COR-L47 (cell line): ENCODE measurements at places on chromosomes 13 and 19.

DNA sequence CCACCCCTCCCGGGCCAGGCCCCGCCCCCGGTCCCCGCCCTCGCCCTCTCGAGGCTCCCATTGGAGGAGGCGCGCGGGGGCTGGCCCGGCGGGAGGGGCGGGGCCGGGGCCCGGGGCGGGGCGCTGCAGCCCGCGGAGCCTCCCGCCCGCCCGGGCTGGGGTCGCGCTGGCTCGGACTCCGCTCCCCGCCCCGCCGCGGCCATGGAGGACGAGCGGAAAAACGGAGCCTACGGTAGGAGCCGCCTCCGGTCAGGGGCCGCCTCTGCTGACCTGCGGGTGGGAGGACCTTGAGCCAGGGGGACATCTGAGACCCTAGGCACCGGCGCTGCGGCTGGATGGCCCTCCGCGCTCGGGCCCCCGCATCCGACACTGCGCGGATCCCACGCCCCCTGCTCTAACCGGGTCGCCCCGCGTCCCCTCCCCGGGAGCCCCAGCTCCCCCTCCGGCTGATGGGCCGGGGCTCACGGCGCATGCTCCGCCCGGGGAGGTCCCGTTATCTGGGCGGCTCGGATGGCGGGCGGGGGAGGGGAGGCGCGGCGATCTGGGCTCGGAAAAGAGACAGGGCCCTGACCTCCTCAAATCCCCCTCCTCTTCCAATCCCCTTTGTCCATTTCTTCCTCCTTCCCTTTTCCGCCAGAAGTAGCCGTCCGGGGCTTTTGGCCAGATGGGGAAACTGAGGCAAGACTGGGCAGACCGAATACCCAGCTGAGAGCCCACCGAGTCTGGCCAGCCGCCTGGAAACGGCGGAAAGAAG lies 15.4 kb upstream of the AP1M2 start:
- DNase-seq: peak; percentile 36

GRCh38 chr19:5844456-5845433 lies 5.2 kb upstream of the FUT6 start:
- no peak for DNase-seq

- no peak for DNase-seq
Observed at GRCh38 chr19:5137571-5138124, 168.7 kb downstream of the KDM4B start.

DNA sequence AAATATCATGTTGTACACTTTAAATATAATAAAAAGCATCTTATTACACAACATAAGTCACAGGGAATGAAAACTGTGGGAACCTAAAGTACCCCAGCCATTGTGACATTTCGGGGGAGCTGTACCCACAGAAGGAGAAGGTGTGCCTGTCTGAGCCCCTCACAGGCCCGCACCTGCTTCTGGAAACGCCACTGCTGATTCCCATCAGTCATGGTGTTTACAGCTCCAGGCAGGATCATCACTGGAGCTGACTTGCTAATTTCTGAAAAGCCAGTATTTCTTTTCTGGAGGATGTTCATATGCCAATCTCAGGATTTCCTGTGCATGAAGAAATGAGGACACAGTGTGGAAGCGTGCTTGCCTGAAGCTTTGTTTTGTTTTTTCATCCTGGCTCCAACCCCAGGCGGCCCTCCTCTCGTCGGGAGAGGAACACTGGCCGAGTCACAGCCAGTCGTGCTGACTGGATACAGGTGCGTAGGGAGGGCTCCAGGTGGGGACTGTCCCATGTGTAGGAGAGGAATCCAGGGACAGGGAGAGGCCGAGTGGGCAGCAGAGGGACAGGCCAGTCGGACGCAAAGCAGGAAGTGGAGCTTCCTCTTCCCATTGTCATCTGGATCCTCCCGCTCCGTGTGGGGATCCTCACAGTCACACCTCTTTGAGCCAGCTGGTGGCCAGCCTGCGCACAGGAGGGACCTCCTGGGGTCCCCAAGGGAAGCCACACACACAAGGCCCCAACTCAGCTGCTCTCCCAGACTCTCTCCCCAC lies 4.2 kb upstream of the ATP12A start:
- no peak for DNase-seq

DNA sequence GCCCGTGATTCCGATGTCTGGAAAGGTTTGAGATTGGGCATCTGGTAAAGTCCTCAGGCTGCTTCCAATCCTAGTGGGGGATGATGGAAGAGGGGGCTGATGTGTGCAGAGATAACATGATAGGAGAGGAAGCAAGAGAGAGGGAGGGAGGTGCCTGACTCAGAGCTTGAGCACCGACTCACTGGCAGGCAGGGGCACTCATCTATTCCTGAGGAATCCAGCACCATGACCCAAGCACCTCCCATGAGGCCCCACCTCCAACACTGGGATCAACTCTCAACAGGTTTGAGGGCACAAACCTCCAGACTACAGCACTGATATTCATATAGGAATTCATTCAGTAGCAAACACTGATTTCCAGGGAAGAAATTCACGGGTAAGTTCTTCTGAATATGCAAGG lies 5.6 kb upstream of the SIGLEC9 start:
- DNase-seq: no peak

- DNase-seq: peak; percentile 62
Observed at GRCh38 chr19:55647732-55648584, at the start of gene CCDC106. TSS of gene CCDC106 (plus strand) at chr19:55648212. CDS start at chr19:55649047, 835 bp downstream.

DNA sequence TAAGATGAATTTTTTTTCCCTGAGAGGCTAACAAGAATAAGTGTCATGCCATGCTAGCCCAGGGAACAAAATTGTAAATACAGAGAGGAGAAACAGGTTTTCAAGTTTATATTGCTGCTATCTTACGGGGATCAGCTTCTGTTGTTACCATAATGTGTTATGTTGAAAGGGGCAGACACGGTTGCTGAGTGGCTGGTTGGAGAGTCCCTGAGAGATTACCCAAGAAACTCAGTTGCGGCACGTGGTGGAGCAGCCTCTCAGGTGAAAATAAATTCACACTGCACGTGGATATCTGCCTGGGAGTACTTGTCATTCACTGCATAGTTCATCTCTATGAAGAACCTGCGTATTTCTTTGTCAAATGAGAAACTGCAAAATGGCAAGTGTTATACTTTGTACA lies 293.6 kb downstream of the TDRD3 start:
- no peak for DNase-seq

DNA sequence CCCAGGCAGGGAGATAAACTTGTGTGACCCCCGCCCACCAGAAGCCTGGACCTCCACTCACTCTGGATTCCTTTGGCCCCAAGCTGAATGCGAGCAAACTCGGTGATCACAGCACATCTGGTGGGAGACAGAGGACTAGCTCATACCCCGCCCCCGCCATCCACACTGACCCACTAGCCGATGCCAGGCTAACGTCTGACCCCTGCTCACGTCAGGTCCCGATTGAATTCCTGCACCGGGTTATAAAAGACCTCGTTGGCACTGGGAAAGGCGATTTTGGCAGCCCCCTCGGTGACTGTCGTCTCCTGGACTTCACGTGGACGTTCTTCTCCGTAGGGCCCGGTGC lies 631 bp downstream of the TRMT1 start:
- DNase-seq: no peak

GRCh38 chr13:97491452-97491851 lies 57.5 kb downstream of the RAP2A start:
- no peak for DNase-seq

DNA sequence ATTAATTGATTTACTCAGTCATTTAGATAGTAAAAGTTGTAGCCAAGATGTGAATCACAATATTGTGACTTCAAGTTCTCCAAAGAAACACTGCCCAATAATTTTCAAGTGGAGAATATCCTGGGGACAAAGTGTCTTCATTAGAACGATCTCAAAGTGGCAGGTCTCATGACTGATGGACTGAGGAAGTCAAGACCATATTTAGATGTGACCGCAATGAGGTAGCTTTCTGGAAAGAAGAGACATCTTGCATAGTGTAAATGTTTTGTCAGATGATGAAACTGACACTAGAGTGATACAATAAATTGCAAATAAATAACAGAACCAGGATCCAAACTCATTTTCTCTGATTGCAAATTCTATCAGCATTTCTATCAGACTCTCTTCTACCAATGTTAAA lies 1476.9 kb downstream of the EFNB2 start:
- no peak for DNase-seq

DNA sequence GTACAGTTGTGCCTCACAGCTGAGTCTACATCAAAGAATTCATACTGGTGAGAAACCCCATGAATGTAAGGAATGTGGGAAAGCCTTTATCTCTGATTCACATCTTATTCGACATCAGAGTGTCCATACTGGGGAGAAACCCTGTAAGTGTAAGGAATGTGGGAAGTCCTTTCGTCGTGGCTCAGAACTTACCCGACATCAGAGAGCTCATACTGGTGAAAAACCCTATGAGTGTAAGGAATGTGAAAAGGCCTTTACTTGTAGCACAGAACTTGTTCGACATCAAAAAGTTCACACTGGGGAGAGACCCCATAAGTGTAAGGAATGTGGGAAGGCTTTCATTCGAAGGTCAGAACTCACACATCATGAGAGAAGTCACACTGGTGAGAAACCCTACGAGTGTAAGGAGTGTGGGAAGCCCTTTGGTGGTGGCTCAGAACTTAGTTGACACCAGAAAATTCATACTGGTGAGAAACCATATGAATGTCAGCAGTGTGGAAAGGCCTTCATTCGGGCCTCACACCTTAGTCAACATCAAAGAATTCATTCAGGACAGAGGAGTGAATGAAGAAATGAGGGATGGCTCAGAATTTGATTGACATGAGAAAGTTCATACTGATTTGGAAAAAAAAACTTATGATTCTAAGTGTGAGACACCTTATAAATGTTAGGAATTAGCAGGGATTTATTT lies 80.9 kb upstream of the ZNF420 start:
- no peak for DNase-seq

DNA sequence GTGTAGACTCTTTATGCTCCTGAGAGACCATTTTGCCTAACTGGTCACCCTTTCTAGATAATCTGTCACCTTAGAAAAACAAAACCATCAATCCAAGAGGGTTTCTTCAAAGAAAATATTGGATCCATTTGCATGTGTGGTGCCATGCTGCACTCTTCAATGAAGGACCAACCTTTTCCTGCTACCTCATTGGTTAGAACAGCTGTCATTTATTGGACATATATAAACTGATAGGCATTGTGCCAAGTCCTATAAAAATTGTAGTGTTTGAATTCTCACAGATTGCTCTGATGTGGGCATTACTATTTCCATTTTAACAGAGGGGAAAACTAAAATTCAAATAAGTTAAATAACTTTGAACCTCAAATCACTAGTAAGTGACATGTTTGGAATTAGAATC lies 333.2 kb downstream of the MYO16 start:
- DNase-seq: no peak

DNA sequence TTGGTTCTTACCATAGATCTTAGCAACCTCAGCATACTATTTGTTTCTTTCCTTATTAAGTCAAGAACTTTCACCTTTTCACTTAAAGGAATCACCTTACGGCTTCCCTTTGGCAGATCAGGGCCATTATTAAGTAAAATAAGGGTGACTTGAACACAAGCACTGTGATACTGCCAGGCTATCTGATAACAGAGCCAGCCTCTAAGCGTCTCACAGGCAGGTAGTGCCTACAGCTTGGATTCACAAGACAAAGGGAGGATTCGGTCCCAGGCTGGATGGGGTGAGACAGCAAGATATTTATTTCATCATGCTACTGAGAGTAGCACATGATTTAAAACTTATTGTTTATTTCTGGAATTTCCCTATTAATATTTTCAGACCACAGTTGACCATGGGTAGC lies 218.6 kb downstream of the FOXO1 start:
- no peak for DNase-seq

DNA sequence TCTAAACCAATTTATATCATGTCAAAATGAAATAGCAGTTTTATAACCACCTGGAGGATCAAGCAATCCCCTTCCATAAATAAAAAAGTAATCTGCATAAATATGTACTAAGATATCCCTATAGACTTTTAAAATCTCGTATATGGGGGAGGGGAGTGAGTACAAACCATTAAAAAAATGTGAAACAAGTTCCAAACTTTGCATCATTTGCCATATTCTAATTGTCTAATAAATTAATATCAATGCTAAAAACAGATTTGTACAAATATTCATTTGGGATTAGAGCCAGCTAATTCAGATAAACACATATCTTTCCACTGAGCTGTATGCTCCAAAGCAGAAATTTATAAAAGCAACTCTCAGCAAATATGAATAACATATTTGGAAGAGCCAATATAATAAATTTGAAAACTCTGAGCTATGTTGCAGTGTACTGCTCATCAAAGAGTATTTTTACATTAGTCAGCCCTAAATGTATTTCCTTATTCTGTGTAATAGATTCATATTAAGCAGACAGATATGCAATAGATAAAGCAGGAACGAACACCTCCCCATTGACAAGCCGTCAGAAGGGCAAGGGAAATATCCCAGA lies 970.2 kb downstream of the EFNB2 start:
- no peak for DNase-seq

GRCh38 chr13:28716511-28716910 lies 2.3 kb downstream of the SLC46A3 start:
- no peak for DNase-seq

GRCh38 chr19:18193388-18194180 lies 566 bp downstream of the MPV17L2 start:
- DNase-seq: no peak

DNA sequence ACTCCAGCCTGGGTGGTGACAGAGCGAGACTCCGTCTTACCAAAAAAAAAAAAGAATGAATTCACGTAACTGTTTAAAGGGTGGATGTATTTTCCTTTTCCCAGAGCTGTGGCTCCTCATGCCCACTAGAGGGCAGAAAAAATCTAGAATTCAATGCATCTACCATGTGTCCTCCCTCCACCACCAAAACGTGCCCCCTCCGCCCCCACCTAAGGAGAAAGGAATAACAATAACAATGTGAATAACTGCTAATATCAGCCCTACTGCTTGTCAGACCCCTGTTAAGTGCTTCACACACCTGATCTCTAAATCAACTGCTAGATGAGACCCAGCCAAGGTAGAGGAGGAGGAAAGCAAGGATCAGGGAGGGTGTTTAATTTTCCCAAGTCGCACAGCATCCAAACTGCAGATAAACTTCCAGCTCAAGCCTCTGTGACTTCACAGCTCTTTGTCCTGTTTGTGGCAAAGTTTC lies 20.2 kb upstream of the PNMA8B start:
- peak; percentile 16 for DNase-seq

DNA sequence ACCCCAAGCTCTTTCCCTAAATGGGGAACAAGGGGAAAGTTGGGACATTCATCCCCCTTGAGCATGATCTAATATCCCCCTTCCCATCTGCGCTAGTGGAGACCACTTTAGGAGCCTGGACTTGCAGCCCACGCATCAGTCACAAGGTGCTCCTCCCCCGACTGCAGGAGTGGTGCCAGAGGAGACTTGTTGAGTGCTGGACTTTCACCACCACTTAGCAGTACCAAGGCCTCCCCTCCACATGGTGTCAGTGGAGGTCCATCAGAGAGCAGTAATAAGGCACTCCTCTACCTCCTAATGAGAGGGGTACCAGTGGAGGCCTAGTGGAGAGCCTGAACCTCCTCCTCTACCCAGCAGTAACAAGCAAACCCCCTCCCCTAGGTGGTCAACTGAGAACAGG lies 22.5 kb downstream of the CAB39L start:
- no peak for DNase-seq

DNA sequence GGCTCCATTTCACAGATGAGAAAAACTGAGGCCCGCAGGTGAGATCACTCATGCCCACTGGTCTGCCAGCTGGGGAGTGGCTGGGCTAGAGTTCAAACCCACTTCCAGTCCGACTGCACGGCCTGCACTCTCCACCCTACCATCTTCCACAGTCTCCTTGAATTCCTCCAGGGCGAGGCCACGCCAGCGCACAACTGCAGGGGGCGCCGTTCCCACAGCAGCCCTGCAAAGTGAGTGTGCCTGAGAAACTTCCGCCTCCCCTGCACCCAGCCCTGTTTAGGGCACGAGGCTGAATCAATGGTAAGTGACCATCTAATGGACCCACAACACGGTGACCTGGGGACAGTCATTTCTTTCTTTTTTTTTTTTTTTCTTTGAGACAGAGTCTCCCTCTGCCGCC lies 829 bp upstream of the ATCAY start:
- DNase-seq: no peak
